ENCODE measurements at places on chromosomes 16 and 17.

- no peak for DNase-seq
Observed at GRCh38 chr17:14196377-14196997, 40.2 kb downstream of the CDRT15 start.

DNA sequence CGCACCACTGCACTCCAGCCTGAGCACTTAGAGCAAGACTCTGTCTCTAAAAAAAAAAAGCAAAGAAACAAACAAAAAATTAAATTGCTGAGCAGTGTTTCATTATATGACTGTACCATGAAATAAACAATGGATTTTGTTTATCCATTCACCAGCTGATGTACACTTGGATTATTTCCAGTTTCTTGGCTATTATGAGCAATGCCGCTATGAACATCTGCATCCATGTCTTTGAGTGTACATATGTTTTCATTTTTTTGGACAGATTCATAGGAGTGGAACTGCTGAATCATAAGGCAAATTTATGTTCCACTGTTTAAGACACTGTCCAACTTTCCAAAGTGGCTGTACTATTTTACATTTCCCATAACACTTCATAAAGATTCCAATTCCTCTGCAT lies 8.0 kb downstream of the RNF157 start:
- DNase-seq, result no peak

DNA sequence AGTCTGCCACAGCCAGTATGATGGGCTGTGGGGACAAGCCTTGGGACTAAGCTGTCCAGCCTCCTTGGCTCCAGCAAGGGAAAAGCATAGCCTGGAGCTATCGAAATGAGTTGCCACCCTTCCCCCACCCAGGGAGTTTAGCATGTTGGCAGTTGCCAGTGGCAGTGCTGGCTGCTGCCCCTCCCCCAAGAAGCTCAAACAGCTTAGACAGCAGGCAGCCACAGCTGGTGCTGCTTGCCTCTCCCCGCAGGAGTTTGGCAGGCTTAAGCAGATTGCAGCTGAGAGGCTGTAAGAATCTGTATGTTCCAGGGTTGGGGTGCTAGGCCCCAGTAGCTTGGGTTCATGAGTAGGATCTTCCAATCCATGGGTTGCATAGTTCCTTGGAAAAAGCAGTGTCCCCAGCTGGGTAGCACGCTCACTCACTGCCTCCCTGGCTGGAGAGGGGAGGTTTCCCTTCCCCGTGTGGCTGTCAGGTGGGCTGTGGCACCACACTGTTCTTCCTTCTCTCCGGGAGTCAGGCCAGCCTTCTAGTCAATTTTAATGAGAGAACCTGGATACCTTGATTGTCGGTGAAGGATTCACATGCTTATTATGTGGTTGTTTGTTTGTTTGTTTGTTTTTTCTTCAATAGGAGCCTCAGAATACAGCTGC lies 506.1 kb downstream of the CDH11 start:
- no peak for DNase-seq

DNA sequence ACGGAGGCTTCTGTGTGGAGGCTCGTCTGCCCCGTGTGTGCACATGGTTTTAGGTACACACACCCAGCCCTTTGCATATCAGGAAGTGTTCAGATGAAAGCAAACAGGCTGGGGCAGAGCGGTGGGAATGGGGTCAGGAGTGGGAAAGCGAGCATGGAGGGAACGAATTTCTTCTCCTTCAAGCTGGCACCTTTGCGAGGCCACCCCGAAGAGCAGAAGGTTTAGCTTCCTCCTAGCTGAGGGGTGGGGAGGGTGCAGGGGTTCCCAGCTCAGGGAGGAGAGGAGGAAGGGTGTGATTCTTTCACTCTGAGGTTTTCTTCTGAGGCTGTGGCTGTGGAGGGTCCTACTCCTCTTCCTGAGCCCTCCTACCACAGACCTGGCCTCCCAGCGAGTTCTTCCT lies 83.6 kb downstream of the ABR start:
- peak; percentile 21 for DNase-seq

- peak; percentile 83 for DNase-seq
Observed at GRCh38 chr17:62892870-62893338, 73.1 kb upstream of the TANC2 start.

DNA sequence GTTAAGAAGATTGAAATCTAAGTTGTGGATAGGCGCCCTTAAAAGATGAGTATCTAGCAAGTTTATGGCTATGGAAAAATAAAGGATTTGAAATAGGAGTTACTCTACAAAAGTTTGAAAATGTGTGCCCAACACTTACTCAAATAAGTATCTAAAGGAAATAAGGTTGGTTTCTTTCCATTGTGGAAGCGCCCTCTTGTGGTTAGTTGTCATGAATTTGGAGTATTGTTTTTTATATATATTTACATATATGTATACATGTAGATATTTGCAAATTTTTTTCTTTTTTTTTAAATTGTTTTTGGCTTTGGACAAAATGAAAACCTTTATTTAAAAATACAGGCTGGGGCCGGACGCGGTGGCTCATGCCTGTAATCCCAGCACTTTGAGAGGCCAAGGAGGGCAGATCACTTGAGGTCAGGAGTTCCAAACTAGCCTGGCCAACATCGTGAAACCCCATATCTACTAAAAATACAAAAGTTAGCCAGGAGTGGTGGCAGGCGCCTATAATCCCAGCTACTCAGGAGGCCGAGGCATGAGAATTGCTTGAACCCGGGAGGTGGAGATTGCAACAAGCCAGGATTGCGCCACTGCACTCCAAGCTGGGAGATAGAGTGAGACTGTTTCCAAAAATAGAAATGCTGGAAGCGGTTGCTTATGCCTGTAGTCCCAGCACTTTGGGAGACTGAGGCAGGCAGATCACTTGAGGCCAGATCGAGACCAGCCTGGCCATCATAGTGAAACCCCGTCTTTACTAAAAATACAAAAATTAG lies 24.0 kb upstream of the VPS4A start:
- DNase-seq, result peak; percentile 39

- no peak for DNase-seq
Observed at GRCh38 chr16:88773812-88774291, 11.2 kb downstream of the PIEZO1 start.

DNA sequence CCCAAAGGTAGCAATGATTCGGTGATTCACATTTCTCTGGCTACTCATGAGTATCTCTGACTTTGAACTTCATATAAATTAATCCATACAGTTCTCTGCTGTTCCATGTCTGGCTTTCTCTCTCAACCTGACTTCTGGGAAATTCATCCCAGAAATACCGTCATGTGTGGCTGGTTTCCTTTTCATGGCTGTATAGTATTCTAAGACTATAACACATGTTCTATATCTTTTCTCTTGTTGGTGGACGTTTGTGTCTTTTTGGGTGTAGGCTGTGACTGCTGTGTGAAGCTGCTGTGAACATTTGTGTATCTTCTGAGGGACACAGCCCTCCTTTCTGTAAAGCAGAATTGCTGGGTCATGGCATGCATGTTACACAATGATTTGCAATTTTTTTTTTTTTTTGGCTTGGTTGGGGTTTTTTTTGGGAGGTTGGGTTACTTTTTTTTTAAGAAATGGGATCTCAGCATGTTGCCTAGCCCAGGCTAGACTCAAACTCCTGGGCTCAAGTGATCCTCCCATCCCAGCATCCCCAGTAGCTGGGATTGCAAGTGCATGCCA lies 6.3 kb downstream of the TTYH2 start:
- DNase-seq, result no peak

- no peak for DNase-seq
Observed at GRCh38 chr16:27407133-27407532, 5.2 kb downstream of the IL21R start.

DNA sequence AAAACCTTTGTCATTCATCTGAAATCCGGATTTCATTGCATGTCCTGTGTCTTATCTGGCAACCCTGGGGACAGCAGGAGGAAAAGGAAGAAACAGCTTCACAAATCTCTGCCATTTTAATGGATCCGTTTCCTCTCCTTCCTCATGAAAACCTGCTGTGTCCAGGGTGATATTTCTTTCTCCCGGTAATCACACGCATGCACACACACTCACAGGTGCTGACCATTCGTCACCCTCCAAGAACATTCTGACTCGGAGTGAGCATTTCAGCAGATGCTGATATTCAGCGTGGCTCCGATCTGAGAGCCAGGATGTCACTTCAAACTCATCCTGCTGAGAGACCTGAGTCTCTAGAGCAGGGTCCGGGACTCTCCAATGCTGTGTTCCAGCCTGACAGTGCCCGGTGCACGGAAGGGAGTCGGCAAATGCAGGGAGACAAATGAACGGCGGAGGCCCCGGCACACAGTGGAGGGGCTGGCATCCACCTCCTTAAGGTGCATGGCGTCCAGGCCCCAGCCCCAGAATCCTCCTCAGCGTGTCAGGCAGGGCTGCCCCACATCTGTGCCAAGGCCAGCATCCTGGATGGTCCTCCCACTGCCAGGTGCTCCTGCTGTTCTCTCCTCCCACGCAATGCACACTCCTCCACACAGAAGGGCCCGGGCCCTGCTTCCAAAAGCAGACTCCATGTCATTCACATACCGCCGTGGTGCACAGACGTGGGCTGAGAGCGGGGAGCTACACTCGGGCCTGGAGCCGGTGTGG lies 70.7 kb downstream of the RBFOX3 start:
- no peak for DNase-seq

GRCh38 chr16:10578474-10579316 lies 1.7 kb downstream of the EMP2 start:
- no peak for DNase-seq

DNA sequence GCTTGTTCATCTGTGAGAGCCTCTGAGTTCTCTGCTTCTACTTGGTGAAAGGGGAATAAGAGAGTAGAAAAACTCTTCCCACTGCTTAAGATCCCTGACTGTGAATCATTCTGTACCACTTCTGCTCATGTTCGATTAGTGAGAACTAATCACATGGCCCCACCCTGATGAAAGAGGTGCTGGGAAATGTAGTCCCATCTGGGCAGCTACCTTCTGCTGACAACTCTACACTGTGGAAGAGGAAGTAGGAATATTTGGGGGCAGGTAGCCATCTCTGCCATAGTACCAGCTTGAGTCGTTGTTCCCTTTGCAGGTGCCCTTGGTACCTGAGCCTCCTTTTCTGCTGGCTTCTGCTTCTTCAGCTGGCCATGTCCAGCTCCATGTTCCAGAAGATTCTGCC lies 29.9 kb downstream of the NKD1 start:
- no peak for DNase-seq

DNA sequence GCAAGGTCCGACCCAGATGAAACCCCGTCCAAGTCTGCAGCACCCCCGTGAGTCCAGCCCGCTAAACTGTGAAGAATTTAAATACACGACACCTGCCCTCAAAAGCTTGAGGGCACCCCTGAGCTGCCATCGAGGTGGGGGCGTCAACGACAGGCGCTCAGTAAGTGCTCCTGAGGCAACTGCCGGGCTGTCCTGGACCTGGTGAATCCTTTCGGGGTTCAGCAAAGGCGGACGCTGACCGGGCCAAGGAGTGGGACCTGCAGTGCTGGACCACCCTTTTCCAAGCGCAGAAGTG lies 512 bp upstream of the ENDOV start:
- peak; percentile 9 for DNase-seq

DNA sequence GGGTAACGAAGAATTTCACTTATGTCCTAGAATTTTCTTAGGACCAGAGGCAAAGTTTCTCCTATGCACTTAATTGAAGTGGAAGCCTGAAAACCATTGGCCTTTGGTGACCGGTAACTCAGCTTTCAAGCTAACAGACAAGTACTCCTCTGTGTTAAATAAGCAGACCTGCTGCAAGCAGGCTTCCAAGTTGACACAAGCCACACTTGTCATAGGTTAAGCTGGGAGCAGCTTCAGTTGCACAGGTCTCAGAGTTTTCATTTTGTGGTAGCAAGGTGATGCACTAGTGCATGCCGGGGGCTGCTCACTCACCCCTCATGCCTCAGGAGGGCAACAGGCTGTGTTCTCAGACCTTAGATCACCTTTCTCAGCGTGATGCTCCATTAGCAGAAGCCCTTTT lies 399.9 kb downstream of the UTP18 start:
- DNase-seq, result no peak

GRCh38 chr17:48601539-48602425 lies 3.0 kb downstream of the HOXB6 start:
- no peak for DNase-seq

DNA sequence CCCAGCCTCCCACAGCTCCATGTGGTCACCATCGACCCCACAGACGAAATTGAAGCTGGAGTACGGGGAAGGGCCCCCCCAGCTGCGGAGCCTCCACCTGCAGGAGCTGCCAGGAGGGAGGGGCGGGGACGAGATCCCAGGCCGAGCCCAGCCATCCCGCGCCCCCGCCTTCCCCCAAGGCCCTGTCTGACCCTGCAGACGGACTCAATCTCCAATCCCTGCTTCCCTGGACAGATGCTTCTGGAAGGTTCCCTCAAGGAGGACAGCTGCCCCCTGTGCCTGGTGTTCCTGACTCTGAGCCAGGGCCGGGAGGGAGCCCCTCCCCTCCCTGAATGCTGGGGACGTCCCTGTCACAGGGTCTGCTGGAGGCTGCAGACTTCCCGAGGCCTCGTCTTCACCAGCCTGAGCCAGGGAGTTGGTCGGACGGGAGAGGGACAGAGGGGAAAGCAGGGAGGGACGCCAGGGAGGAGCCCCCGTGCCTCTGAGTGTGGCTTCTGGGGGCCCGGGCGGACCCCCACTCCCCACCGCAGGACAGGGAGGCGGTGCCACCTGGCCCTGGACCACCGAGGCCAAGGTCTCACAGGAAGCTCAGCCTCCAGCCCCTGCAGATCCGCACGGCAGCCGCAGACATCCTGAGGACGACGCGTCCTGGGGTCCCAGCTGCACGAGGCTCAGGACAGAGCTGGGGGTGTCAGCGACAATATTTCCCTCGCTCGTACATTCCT lies 21.3 kb upstream of the C1QTNF8 start:
- no peak for DNase-seq

DNA sequence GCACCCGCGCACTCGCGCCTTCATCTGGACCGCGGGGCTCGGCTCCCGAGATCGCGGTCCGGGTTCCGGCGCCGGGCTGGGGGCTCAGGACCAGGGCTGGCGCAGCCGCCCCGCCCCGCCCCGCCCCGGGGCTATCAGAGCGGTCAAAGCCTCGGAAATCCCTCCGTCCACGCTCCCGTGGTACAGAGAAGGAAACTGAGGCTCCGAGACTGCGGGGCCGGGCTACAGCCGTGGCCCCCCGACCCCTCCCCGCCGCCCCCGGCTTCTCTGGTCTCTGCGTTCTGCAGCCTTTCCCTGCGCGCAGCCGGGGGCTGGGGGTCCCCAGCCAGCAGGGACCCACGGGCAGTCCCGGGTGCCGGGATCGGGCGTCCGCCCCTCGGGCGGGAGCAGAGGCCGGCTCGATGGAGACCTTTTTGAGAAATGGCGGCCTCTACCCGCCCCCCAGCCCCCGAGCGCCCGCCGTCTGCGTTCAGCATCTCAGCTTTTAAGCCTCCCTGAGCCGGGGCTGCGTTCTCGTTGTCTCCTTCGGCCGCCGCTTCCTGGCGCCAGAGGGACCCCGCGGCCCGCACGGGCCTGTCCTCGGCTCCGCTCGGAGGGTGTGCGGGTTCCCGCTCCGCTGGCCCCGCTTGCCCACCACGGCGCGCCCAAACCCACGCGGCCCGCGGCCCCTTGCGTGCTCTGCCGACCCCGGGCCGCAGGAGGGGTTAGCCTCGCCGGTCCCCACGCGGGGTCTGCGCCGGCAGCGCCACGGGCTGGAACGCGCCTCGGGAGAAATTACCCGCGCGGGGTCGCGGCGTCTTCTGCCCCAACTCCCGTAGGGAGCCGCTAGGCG lies 1.5 kb upstream of the NPTX1 start:
- peak; percentile 59 for DNase-seq

Data from hematopoietic multipotent progenitor cell (in vitro differentiated cells).